Spleen (tissue), 13 donors: ENCODE measurements at places on chromosomes 3 and 15. TPM values are rescaled to one million over a fixed set of nuclear protein-coding genes. Genes with fewer than 3 reads are reported as not detected.

Gene TTLL3
- total RNA-seq: 83.9 TPM

DNA sequence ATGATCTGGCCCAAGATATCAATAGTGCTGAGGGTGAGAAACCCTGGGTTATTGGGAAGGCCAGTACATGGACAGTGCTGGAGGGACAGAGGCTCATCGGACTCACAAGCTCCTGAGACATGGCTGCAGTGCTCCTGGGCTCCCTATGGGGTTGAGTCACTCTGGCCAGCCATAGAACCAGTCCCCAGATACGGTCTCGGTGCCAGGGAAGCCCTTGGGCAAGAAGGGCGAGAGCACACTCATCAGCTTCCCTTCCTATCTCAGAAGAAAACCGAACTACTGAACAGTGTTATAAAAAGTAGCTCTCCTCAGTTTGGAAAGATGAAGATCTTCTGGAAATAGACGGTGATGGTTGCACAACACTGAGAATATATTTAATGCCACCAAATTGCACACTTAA, 34.4 kb downstream of the POC1A start:
- DNase-seq: peak; percentile 64

DNA sequence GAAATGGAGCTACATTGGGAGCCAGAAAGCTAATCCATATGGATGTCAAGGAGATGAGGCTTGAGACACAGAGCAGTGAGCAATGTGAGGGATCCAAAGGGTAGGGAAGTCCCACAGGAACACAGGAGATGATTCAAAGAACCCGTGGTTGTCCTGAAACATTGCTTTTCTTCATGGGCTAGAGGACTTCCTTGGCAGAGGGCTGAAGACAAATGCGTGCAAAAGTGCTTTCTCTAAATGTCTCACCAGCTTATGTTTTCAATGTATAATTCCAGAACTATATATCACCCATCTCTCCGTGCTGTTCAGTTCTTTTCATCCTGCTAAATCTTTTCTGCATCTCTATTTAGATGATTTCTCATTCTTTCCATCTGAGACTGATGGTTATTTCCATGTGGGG, 46.0 kb upstream of the GOLGA8A start:
- no peak for DNase-seq

GRCh38 chr3:105811518-105812193, 57.2 kb downstream of the CBLB start:
- no peak for DNase-seq

- no peak for DNase-seq
These were observed 25.4 kb downstream of the AADAC start for GRCh38 chr3:151839313-151839631.
